ENCODE measurements at places on chromosomes 6 and 20.

- no peak for DNase-seq
Measured at GRCh38 chr20:36310215-36310981, 4.3 kb downstream of the DLGAP4 start.

GRCh38 chr6:6333501-6333900 is 13.0 kb upstream of the F13A1 start:
- DNase-seq = no peak

- no peak for DNase-seq
Measured at GRCh38 chr6:22036275-22036674, 260.6 kb downstream of the PRL start.

DNA sequence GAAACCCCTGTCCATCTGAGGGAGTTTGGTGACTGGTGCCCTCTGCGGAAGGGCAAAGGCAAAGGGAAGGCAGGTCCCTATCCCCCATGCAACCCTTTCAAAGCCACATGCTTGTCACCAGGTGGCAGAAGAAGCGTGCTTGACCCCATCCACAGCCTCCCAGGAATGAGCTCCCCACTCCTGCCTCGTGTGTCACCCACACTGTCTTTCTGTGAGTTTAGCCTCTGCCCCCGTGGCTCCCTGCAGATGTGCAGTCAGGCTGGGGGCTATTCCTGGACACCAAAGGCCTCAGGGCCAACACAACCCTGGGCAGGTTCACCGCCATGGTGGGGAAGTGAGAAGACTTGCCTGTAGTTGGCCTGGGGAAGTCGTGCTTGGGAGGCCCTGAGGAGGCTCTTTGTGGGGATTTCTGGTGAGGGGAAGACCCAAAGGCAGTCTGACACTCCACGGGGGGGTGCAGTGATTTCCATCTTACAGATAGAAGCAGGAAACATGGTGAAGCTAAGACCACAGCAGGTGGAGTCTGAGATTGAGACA is 16.6 kb upstream of the PCMTD2 start:
- DNase-seq = no peak

GRCh38 chr20:33647603-33648395 is 14.3 kb upstream of the C20orf144 start:
- DNase-seq = no peak

DNA sequence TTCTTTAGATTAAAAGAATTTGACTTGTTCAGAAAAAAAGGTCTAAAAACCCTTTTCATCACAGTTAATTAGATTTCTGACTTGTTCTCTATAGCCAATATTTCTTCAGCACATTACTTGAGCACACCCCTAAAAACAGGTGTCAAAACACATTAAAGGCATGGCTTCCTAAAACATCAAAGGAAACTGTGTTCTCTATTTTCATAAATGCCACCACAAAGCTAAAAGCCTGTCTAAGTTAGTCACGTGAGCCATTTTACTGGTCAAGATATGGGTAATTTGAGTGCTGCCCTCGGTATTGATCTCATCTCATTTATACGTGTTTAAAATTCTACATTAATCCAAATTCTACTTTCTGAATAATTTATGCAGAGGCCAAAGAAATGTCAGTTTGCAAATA is 580.5 kb downstream of the HAO1 start:
- no peak for DNase-seq

- no peak for DNase-seq
Measured at GRCh38 chr6:111652156-111652555, 46.5 kb upstream of the TRAF3IP2 start.

GRCh38 chr20:57712341-57712740 is 2.5 kb upstream of the PMEPA1 start:
- no peak for DNase-seq

DNA sequence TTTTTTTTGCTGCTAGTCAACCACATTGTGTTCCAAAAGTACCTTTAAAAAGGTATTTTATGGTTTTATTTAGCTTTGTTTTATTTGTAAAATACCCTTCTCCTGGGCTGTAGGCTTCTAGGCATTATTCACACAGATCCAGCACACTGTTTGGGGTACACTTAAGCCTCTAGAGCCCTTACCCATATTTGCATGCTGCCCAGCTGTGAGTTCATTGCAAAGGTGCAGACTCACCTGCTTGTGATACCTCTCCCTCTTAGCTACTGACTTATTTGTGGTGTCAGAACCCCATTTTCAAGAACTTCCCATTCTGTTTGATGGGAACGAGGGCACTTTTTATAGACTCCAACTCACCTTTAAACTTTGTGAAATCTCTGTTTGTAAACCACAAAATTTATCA is 69.8 kb downstream of the RIN2 start:
- DNase-seq = no peak

DNA sequence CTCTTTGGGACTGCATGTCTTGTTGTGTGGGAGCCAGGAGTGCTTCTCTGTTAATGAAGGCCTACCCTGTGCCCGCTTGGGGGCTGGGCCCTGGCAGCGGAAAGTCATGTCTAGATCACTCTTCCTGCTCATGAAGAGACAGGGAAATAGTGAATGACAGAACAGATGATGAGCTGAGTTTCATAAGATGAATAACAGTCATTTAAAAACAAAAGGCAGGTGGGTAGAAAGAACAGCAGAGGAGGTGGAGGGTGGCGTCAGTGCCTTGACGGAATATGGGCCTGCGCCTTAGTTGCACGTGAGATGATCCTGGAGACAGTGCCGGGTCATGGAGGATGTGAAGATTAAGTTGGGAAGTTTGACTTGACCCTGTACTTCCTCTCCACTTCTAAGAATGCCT is 85.5 kb downstream of the ARID1B start:
- DNase-seq = no peak

GRCh38 chr6:12657884-12658283 is 58.7 kb upstream of the PHACTR1 start:
- no peak for DNase-seq

DNA sequence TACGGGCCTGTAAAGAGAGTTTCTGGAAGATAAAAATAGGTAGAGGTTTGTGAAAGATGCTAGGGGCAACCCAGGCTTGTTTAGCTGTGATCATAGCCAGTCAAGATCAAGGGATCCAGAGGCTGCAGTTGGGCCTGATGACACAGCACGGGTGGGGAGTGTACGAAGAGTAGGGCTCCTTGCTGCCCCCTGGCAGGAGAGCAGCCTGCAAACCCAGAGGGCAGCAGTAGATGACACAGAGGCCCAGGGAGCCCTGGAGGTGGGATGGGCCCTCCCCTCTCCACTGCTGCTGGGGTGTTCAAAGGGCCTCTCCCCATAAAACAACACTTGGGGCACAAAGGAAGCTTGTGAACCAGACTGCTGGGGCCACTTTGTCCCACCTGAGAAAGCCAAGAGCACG is 47.2 kb downstream of the VEGFA start:
- no peak for DNase-seq

GRCh38 chr20:25073544-25073943 is 8.4 kb downstream of the VSX1 start:
- DNase-seq = no peak

DNA sequence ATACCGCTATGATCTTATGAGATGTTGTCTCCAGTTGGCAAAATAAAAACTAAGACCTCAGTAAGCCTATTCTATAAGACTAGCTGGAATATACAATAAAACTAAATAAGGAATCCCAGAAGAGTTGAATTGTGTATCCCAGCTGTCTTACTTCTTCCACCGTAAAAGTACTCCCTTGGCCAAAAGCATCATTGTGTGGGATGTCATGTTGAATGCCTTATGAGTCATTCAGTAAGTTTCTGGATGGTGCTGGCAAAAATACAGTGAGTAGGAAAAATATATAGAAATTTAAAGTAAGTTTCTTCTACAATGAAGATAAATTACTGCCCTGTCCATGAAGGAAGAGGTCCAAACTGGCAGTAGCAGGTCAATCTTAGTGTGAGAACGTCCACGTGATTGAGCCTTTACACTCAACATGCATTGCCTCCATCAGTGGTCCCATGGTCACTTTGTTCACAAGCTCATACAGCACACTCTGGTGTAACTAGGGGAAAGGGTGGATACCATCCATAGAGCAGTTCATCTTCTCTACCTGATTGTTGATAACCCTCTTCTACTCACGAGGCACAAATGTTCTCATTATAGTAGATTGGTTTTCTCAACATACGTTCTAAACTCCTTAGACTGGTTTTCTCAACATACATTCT is 13.7 kb upstream of the ZNF318 start:
- DNase-seq = no peak

GRCh38 chr6:167469672-167470071 is 144.8 kb downstream of the TTLL2 start:
- DNase-seq = no peak

- no peak for DNase-seq
Measured at GRCh38 chr6:136312975-136313374, 23.3 kb upstream of the BCLAF1 start.

DNA sequence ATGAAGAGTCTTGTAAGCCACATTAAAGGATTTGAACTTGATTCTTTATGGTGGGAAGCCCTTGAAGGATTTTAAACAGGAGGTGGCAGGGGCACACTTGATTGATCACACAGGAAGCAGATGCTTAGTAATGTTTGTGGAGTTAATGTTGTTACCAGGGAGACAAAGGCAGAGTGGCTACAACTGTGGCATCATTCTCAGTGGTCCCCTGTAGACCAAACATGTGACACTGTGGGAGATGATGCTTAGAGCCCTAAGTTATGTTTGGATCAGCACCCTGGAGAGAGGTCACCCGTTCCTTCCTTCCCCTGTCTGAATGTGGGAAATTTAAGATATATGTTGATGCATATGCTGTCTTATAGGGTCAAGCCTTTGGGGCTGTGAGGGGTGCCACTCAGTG is 53.2 kb downstream of the EIF2S2 start:
- peak; percentile 57 for DNase-seq

GRCh38 chr6:49541210-49541724 is 9.2 kb upstream of the C6orf141 start:
- DNase-seq = no peak

DNA sequence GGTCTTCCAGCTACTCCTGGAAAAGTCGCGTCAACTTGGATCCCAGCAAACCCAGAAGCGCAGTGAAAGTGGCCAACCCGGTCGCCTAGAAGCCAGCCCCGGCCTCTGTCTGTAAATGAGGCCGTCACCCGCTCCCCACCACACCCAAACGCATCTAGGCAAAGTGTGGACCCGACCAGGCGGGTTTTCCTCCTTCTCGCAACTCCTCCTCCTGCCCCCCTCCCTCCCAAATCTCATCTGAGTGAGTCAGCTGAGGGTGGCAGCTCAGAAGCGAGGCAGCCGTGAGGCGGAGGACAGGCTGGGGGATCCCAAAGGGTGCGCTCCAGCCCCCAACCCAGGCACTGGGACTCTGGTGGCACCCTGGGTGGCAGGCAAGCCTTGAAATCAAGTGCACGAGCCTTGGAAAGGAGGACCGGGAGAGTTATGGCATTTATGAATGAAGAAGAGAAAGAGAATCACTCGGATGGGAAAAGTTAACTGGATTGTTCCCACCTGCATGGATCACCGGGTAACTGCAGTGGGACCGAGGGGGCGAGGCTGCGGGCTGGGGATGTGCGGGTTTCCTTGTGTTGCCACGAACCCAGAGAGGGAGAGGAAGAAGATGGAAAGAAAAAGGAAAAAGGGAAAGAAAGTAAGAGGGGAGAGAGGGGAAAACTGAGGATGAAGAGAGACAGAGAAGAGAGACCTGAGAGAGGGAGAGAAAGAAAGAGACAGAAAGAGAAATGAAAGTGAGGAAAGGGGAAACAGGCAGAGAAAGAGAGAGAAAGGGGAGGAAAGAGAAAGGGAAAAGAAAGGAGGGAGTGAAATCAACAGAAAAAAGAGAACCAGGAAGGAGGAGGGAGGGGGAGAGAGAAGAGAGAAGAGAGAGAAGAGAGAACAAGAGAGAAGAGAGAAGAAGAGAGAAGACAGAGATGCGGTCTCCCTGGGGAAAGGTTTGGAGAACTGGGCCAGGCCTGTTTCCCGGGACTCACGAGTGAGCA is at the start of gene APCDD1L:
TSS of gene APCDD1L (minus strand) at position 167 of the 980 bp plus-strand sequence. CDS start 692 bp downstream, outside the sequence.
- no peak for DNase-seq

DNA sequence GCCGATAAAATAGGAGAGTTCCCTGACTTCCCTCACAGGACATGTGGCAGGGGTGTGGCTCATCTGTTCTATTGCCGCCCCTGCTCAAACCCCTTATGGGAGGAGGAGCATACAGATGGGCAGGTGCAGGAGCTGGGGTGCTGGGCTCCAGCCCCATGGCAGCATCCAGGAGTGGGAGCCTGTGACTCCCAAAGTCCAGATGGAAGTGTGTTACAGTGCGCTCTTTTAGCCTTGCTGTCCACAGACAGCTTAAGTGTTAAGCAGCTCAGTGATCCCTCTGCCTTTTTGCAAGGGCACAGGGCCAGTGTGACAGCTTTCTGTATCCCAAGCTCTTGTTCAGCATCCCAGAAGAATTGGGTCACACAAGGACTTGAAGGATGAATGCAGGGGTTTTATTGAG is 212.3 kb upstream of the MYLIP start:
- no peak for DNase-seq

- DNase-seq = no peak
Measured at GRCh38 chr20:23686046-23686750, 2.6 kb downstream of the CST4 start.

- DNase-seq = no peak
Measured at GRCh38 chr6:164753517-164753916, 555.9 kb downstream of the C6orf118 start.

- no peak for DNase-seq
Measured at GRCh38 chr6:164005004-164005711, 590.6 kb downstream of the QKI start.

DNA sequence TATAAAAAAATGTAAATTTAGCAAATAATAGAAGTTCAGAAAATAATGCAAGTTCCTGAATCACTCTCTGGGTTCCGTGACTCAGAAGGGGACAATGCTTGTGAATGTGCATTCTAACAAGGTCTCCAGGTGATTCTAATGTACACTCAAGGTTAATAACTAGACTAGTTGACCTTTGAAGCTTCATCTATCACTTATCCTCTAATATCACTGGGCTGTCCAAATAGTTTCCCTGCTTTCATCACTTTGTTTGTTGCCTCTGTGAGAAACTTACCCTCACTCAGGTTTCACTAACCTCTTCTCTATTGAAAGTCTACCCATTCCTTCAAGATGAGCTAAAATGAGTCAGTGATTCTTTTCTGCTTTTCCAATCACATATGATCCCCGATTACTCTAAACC is 189.0 kb downstream of the BTBD9 start:
- no peak for DNase-seq

DNA sequence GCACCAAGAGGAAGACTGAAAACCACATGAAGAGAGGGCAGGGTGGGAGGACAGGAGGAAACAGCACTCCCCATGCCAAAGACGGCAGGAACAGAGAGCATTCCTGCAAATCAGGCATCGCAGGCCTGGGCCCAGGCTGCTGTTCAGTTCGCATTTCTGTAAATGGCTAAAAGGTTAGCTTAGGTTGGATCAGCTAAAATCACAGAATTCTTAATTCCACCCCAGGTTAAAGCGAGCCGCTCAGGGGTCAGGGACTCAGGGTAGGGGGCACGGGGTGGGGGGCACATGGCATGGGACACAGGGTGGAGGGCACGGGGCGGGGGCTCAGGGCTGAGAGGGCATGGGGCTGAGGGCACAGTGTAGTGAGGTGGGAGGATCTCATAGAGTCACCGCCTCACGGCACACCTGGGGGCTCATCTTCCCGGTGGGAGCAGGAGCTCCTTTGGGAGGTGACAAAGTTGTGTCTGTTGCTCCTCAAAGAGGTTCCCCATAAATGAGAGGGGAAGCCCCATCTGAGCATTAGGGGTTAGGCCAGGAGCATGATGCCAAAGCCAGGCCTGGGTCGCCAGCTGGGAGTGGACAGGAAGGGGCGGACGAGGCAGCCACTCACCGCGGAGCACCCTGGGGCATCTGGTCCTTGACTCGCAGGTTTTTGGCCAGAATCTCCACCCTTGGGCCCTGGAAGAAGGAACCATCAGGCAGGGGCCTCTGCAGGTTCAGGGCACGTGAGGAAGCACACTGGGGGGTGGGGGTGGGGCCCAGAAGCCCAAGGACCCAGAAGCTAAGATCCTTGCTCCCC is 200.7 kb downstream of the PREX1 start:
- no peak for DNase-seq
